ENCODE measurements at places on chromosomes 12 and 14.

DNA sequence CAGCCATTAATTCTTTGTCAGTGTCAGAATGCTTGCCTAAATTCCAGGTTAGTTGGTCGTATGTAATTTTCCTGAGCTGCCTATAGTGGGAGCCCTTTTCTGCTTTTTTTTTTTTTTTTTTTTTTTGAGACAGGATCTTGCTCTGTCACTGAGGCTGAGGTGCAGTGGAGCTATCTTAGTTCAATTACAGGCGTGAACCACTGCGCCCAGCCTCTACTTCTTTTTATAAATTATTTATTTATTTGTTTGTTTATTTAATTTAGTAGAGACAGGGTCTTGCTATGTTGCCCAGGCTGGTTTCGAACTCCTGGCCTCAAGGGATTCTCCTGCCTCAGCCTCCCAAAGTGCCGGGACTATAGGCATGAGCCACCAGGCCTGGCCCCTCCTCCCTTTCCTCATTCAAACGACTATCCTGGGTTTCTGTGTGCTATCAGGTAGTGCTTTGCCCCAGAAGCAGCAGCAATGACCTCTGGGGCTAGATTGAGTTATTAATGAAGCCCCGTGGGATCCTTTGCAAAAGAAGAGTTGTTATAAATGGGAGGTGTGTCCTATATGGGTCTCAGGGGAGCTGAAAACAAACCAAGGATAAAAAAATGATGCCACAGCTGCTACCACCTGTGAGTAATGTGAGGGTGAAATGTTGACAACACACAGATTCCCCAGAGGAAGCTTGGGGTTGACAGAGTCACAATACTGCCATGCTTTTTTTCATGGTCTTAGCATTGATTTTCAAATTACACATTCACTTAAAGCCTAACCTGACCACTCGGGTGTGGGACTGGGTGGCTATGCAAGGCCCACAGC, 34.6 kb upstream of the NFKBIA start:
- no peak for DNase-seq

- DNase-seq: no peak
Observed at GRCh38 chr14:101843665-101844064, 82.2 kb downstream of the PPP2R5C start.

GRCh38 chr12:97924122-97924521, 461.5 kb downstream of the RMST start:
- no peak for DNase-seq

DNA sequence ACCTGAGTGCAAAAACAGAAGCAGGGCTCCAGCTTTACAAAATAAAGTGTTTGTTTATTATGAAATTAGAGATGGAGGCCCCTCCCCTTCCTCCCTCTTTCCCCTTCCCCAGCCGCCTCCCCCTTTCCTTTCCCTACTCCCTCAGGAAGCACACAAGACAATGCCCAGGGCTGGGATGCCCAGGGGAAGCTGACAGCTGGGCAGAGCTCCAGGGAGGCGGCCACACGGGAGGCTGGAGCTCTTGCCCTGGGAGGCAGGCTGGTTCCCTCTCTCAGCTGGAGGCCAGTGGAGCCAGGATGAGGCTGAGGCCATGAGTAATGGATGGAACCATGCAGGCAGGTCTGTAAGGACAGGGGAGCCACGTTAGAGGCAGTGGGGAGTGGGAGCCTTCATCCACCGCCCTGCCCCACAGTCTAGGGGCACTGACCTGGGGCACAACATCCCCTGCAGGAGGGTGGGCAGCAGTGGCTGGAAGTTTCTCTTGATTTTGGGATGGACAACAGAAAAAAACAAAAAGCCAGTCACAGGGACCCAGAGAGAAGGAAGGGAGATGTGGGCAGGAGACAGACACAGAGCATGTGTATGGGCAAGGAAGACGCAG, 5.1 kb downstream of the PSMB11 start:
- peak; percentile 47 for DNase-seq

DNA sequence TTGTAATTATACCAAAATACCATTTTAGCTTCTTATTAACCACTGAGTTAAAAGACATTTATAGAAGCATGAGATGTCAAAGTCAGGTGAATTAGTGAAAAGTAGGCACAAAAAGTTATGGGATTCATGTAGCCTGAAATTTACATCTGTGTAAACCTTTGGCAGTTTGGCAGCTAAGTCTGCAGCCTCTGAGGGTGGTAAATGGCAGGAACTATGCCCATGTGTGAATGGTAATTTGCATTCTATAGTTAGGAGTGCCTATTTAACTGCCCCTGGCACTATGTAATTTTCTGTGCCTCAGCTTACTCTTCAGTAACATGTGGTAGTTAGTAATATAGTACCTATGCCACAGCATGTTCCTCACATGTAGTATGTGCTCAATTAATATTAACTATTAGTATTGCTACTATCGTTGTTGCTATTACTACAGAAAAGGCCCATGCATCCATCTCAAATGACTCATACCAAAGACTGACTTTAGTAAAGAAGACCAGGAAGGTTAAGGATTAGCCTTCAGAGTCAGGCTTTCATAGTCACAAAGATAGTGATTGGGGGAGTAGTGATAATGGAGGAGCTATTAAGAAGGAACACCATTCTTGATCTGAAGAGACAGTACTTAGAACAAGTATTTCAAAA, 258.7 kb upstream of the BTG1 start:
- no peak for DNase-seq

- DNase-seq: no peak
Observed at GRCh38 chr12:82817368-82817767, 130.7 kb downstream of the TMTC2 start.

DNA sequence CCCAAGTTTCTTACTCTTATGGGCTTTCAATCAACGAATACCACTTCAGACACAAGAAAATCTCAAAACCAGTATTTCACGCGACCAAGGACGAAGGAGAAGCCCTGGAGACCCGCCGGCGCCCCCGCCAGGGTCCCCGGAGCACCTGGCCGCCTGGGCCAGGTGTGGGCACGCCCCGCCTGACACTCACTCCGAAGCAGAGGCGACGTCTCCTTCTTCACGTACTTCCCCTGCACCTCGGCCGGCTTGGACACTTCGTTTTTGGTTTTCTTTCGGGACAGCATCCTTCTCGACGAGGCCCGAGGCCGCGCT, 466 bp downstream of the SAV1 start:
- no peak for DNase-seq

GRCh38 chr14:35116242-35116641, 5.5 kb downstream of the PPP2R3C start:
- DNase-seq: no peak

DNA sequence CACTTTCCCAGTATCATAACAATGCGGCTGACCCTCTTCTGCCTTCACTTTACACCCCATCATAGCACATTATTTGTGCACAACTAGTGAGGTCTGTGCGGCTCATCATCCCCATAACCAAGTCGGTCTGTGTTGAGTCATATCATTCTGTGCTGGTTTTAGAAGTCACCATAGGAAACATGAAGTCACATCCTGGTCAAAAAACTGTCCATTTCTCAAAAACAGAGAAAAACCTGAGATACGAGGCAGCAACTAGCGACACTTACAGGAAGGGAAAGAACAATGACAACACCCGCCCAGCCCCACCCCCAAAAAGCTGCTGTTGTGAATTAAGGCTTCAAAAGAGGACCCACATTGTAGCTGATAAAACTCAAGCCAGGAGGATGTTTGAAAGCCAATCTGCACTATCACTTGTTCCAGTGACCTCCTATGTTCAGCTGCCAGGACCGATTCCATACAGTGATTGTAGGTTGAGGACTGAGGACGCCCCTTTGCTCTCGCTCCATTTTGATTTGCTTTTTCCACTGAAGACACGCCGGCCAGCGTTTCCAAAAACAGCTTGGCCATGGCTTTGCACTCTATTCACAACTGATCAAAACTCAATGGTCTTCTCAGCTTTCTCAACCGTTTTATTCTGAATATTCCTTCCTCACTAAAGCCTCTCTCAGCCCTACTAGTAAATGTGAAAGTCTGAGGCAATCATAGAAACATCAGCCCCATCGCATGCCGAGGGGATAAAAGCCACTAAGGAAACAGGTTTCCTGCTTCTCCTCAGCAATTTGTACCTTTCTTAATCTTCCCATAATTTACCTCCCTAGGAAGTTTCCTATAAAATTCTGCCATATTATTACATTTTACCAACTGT, 87.5 kb downstream of the DUSP16 start:
- no peak for DNase-seq

GRCh38 chr12:49959685-49960473, 1.8 kb upstream of the AQP5 start:
- no peak for DNase-seq

DNA sequence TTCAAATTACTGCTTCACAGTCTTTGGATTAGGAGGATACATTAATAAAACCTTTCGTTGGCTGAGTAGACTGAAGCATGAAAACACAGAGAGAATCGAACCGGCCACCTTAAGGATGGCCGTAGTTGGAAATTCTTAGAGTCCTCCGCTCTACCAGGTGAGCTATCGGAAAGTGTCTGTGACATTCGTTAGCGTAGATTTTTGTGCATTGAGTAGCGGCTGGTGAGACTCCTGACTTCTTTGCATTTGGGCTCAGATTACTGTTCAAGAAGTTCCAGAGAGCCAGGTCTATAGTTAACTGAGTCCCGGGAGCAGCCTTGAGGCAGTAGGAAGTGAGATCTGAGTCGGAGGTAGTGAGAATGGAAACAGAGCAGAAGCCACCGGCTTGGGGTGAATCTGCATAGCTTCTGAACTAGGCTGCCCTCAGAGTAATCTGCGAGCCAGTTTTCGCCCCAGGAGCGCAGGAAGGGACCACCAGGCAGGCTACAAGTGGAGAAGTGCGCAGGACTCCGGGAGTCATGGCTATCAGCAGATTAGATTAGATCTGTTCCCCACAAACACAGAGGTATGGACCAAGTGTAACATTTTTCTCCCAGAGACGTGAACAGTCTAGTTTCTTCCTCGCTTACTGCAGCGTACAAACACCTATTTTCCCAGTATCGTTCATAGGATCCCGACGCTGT, 11.0 kb downstream of the OR6S1 start:
- DNase-seq: no peak

GRCh38 chr12:49644620-49644994, 21.2 kb downstream of the PRPF40B start:
- peak; percentile 64 for DNase-seq

DNA sequence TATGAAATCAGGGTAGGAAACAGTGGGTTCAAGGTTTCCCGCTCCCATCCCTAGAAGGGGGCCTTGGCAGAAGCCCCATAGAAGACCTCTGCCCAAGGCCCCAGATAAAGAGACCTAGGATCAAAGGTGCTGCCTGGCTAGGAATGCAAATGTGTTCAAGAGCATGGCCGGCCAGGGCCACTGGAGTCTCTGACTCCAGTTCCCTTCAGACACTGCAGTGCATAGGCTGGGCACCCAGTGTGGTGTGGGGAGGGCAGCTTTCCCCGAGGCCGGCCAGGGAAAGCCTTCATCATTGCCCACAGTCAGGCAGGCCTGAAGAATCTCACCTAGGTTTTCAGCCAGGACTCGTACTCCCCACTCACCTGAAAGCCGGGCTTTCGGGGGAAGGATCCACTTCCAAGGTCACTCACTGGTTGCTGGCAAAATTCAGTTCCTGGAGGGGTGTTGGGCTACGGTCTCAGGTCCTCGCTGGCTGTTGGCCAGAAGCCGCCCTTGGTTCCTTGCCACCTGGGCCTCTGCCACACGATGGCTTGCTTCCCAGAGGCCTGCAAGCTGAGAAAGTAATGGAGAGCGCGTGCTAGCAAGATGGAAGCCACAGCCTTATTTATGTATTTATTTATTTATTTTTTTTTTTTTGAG, 9.7 kb upstream of the PEBP1 start:
- no peak for DNase-seq

DNA sequence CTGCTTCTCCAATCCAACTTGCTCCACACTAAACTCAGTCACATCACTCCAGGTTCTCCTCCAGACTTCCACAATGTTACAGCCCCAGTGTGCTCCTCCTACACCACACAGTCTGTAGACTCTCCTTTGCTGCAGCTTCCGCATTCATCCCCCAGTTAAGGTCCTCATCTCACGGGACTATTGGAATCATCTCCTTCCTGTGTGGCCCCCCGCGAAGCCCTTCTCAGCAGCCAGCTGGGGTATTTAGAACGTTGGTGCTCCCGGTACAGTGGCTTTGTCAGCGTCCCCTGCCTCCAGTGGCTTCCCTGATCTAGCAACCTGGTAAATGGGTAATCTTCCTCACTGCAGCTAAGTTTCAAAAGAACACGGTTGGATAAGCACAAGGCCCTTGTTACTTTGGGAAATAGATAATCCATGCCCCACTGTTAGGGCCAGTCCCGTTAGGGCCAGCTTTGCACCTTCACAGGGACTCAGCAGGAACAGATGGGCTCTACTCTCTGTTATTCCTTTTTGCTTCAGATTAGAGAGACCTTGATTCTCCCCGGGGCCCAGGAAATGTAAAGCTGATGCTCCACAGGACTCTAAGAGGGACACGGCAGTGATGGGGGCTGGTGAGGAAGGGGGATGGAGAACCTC, 823 bp upstream of the TSPAN11 start:
- no peak for DNase-seq

DNA sequence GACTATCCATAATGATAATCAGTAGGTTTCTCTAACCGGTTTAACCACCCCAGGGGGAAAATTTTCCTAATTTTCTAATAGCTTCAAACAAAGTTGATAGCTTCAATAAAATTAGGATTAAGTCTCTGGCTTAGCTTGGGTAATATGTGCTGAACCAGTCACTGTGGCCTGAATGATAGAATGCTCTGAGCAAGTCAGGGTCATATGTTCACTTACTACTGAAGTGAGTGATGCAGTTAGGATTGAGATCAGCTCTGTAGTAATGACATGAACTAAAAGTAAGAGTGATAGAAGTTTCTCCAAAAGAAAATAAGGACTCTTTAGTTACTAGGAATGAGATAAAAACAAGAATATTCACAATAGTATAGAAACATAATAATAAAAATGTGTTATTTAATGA, 32.6 kb downstream of the ETNK1 start:
- no peak for DNase-seq

- DNase-seq: peak; percentile 25
Observed at GRCh38 chr14:35883677-35884293, 57.6 kb downstream of the BRMS1L start.

DNA sequence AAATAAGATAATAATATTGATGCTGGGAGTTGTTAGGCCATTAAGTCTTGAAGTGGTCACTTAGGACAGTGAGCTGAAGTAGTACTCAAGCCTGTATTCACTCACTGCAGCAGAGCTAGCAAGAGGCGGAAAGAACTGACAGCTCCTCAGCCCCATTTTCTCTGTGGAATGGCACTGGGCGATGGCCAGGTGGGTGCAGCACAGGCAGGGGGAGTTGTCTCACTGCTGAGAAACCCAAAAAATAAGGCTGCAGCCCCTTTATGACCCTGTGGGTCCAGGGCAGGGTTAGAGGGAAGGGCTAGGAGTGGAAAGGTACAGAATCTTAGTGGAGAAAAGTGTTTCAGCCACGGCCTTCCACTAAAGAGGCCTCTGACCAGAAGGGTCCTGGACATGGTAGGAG, 35.5 kb downstream of the PDZRN4 start:
- no peak for DNase-seq

DNA sequence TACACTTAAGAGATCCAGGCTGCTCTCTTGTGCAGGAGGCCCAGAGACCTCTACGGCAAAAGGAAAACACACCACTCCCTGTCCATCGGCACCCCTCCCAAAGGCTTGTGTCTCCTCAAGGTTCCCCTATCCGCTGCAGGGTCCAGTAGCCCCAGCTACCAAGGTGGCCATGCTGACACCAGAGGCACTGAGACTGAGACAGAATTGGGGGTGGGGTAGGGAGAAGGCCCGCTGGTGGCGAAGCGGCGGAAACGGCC, 590 bp downstream of the DDIT3 start:
- DNase-seq: no peak
